ENCODE measurements at places on chromosomes 2 and 18. TPM values are rescaled to one million over a fixed set of nuclear protein-coding genes. Genes with fewer than 3 reads are reported as not detected.

- DNase-seq = no peak
Observed at GRCh38 chr2:100352521-100352920, 30.2 kb upstream of the LONRF2 start.

DNA sequence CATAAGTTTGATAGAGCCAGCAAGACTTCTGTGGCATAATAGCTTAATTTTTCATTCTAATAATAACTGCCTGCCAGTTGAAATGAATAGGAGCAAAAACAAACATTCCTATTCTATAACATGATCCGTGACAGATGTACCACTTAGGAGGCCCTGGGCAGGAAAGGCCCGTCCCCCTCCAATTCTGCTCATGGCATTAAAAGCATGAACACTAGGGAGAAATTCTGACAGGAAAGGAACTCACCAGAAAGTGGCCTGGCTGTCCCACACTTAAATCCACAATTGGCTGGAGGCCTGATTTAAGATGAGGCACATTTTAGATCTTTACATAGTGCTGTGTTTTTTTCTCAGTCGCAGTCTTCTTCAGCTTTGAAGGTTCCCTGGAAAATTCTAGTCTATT lies 261.9 kb upstream of the ETAA1 start:
- no peak for DNase-seq

GRCh38 chr2:39377226-39377939 lies 59.7 kb downstream of the MAP4K3 start:
- peak; percentile 81 for DNase-seq

GRCh38 chr2:213013979-213014378 lies 137.4 kb downstream of the IKZF2 start:
- no peak for DNase-seq

MCFD2 gene
- total RNA-seq = 41.7 TPM

MFF gene
- 68.5 TPM for total RNA-seq

UGT1A3 gene
- total RNA-seq = not detected
